ENCODE measurements at places on chromosomes 2 and 18. TPM values are rescaled to one million over a fixed set of nuclear protein-coding genes. Genes with fewer than 3 reads are reported as not detected.
A peak's percentile ranks its signal among the peaks of the same experiment; 100 is the strongest.

- DNase-seq = no peak
Observed at GRCh38 chr2:41872646-41873045, 175.2 kb upstream of the PKDCC start.

- DNase-seq = no peak
Observed at GRCh38 chr2:18552351-18553077, 7.9 kb downstream of the RDH14 start.

DNA sequence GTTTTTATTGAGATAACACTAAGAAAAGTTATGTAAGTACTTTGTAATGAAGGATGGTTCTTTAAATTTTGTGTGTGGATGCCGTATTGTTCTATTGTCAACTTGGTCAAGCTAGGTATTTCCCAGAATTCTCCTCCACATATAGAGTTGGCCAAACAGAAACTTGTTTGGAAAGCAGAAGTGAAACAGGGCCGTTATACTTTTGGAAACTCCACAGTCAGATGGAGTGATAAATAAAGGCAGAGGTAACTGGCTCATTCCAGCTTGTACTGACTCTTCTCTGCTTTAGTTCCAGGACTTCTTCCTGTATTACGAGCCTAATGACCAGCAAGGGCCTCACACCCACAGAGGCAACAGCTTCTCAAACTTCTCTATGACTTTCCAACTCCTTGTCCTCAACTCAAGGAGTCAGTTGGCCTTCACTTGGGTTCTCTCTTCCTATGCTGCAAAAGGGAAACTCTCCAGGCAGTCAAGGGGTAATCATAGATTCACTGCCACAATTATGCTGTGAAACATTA lies 16.4 kb upstream of the STARD7 start:
- DNase-seq = no peak

DNA sequence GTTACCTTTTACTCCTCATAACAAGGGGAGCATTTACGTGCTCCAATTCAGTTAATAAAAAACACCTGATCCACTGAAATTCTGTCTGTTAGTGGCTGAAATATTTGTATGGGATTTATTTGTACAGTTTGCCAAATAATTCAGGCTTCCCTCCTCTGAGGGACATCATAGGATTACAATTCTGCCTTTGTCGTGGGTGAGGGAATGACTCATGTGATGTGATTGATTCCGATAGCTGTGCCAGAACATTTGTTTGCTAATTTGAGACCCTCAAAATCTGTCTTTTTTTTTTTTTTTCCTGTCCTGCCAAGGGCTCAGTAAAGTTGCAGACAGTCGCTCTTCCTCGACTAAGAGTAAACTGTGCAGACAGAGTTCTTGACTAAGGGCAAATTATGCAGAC lies 612.6 kb upstream of the CDH2 start:
- no peak for DNase-seq

- no peak for DNase-seq
Observed at GRCh38 chr2:190272457-190272842, 47.2 kb downstream of the HIBCH start.

DNA sequence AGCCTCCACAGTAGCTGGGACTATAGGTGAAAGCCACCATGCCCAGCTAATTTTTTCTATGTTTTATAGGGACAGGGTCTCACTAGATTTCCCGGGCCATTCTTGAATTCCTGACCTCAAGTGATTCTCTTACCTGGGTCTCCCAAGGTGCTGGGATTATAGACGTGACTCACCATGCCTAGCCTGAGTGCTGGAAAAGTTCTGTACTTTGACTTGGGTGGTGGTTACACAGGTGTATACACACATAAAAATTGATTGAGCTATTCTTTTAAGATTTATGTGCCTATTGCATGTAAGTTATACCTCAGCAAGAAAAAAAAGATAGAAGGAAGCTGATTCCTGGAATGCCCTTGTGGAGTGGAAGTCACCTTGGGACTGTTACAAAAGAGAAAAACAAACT lies 34.8 kb upstream of the KCNF1 start:
- no peak for DNase-seq

GRCh38 chr2:227870710-227871374 lies 589 bp upstream of the DAW1 start:
- DNase-seq = no peak

DNA sequence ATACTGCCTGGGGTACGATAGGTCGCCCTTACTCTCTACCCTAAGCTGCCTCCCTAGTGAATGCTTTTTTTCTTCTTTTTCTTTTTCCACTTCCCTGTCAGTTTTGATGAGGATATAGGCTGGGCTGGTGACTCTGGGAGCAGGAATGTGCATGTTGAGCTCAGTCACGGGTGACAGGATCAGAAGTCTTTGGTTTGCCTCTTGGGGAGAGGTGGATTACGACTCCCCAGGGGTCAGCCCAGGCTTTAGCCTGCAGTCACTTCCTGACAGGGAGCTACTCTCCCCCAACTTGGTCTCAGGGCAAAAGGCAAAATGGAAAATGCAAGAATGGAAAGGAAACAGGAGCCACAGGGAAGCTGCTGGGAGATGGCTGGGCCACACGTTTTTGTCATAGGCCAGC lies 57.3 kb downstream of the THNSL2 start:
- DNase-seq = peak; percentile 26

- DNase-seq = no peak
Observed at GRCh38 chr2:204277226-204277625, 268.0 kb upstream of the PARD3B start.

DNA sequence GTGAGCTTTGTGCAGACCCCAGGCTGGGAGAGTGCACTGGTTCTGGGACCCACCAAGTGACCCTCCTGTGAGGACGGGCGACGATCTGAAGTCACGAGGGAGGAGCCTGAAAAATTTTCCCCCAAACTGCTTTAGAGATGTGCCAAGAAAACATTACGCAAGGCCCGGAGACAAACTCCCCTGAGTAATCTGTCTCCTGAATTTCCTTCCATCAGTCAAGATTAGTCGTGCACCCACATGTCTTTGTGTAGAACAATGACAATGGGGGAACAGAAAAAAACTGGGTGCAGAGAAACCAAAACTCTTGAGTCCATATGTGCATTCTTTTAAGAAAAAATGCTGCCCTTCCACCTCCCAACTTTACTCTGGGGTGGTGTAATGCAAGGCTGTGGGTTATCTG lies 12.6 kb upstream of the NCK2 start:
- no peak for DNase-seq

DNA sequence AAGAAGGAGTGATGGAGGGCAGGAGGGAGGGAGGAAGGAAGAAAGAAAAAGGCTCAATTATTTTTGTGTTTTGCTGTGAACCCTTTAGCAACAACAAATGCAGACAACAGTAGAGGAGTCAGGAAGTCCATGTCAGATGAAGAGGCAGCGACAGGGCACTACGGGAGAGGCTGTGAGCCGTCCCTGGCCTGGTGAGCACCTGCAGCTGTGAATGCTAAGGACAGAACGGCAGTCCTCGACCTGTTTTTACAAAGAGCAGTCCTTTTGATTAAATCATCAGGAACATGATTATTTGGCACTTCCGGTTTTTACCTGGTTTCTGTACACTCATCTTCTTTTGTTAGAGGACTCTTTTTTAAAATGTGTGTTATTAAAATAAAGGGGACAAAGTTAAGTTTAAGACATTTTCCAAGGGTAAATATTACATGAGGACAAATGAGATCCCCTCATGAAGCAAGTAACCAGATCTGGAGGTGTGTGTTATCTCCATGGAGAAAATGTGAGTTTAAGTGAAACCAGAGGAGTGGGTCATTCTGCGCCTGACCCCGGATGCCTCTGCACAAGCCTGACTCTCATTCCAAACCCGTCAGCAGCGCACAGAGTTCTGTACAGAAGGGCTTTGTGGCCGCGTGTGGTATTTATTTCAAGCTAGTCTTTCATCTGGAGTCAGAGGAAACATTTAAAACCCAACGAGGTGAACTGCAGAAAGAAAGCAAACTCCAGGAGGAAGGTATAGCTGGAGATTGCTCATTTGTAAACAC lies 492.5 kb downstream of the SOX11 start:
- DNase-seq = no peak

- DNase-seq = no peak
Observed at GRCh38 chr2:171191021-171191420, 30.3 kb upstream of the TLK1 start.

DNA sequence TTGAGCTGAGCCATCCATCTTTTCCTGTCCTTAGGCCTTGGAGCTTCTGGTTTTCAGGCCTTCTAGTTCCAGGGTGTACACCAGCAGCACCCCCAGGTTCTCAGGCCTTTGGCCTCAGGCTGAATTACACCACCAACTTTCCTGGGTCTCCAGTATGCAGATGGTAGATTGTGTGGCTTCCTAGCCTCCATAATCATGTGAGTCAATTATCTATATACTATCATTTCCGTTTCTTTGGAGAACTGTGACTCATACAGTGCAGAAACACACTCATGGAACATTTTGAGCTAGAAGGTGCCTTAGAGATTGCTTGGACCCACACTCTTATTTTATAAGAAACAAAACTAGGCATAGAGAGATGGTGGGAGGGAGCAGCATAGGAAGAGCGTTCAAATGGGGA lies 167.4 kb downstream of the NCK2 start:
- DNase-seq = no peak

GRCh38 chr18:9739516-9739915 lies 31.4 kb downstream of the RAB31 start:
- DNase-seq = no peak

DNA sequence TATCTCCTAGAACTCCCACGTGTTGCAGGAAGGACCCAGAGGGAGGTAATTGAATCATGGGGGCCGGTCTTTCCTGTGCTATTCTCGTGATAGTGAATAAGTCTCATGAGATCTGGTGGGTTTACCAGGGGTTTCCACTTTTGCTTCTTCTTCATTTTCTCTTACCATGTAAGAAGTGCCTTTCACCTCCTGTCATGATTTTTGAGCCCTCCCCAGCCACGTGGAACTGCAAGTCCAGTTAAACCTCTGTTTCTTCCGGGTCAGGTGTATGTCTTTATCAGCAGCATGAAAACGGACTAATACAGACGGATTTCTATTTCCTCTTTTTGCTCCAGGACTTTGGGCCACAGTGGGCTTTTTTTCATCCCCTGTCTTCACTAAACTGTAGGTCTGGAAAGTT lies 88.3 kb upstream of the KCNE4 start:
- DNase-seq = no peak

DNA sequence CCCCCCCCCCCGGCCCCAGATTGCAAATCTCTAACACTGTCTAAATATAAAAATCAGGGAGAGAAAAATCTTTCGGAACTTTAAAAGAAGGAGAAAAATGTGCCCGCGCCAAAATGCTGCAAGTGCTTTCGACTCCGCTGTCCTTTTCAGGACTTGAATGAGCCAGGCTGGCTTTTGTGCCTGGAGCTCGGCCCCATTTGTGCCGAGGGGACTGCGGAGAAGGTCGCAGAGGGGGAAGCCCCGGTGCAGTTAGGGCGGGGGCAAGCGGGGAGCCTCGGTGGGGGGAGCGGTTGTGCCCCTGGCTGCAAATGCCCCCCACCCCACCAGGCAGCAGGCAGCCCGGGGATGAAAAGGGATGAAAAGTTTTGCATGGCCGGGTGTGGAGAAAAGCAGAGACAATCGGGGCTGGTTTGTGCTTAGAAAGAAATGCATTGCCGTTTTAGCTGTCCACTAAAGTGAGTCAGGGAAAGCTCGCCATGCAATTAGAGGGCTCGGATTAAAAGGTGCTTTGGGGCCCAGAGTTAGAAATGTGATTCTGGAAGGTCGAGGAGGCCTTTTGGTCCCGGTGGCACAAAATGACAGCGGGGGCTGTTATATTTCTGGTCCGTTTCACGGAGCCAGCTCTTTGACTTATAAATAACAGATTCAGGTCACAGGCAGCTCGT lies 1.6 kb downstream of the INHBB start:
- no peak for DNase-seq

DNA sequence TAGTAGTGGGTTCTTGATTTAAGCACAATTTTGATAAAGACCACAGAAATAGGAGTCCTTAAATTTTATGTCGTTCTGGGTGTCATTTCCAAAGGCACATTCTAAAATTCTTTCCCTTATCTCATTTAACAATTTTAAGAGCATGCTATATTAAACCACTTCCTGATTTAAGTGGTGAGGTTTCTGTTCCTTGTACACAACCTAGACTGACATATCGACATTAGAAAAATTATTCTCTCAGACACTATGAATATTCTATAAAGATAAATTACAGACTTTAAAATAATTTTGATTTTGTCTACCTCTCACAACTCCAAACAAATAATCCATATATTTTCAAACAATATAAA lies 923.8 kb downstream of the LRP1B start:
- no peak for DNase-seq

DNA sequence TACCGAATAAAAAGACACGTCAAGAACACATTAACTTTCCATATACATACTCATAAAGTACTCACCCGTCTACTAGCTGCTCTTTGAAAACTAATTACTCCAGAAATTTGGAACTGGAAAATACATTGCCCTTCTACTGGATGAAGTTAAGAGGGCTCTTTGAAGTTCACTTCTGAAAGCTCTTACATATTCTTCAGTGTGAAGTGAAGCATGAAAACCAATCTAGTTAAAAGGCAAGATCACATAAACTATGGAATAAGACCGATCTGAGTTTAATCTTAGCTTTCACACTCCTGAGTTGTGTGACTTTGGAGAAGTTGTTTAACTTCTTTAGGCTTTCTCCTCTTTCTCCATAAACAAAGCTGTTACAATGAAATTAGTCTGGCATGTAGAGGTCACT lies 38.5 kb downstream of the REV1 start:
- no peak for DNase-seq

- no peak for DNase-seq
Observed at GRCh38 chr18:62198259-62198658, 11.2 kb downstream of the RELCH start.

The MC2R gene
- total RNA-seq = not detected

The CFAP65 gene
- total RNA-seq = 0.52 TPM

The CRYGB gene
- total RNA-seq = not detected

The SERPINB4 gene
- not detected for total RNA-seq

The FZD7 gene
- 14.6 TPM for total RNA-seq

All from HCT116 (cell line).